ENCODE measurements at places on chromosomes 12 and 14. TPM values are rescaled to one million over a fixed set of nuclear protein-coding genes. Genes with fewer than 3 reads are reported as not detected.
A peak's percentile ranks its signal among the peaks of the same experiment; 100 is the strongest.

- H3K27ac ChIP-seq, result peak overlapping the region; percentile 96
- peak overlapping the region; percentile 99 for H3K4me3 ChIP-seq
- peaks cover 52% of the 10 kb centered on the region for H3K4me1 ChIP-seq
- no peak for DNase-seq
- H3K36me3 ChIP-seq, result no peaks in the 10 kb centered on the region
- no peaks in the 10 kb centered on the region for H3K27me3 ChIP-seq
Observed at GRCh38 chr12:6340032-6340638, 1.7 kb downstream of the TNFRSF1A start.

DNA sequence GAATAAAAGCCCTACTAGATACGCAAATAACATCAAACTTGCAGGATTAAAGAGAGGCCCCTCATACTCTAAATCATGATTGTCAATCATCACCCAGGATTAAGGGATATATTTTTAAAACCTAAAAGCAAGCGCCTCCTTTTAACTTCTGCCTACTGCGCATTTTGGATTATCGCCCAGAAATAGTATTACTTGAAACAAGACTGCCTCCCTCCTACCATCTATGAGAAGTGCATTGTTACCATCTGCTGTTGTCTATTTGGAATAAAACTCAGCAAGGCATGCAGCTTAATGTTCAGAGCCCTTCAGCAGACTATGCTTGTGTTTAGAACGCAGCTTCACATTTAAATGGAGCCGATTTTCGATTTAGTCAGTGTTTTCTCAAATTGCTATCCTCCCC, 79.6 kb downstream of the EXOC5 start:
- no peaks in the 10 kb centered on the region for H3K27me3 ChIP-seq
- H3K4me1 ChIP-seq, result no peaks in the 10 kb centered on the region
- H3K4me3 ChIP-seq, result no peak overlapping the region
- H3K27ac ChIP-seq, result no peak overlapping the region

The CYP46A1 gene
- 3.1 TPM for total RNA-seq

The NAB2 gene
- total RNA-seq, result 36.0 TPM

The RNASE3 gene
- total RNA-seq, result 0.81 TPM

The KRT78 gene
- total RNA-seq, result not detected

GRCh38 chr12:93379981-93380361, 2.2 kb downstream of the NUDT4 start:
- H3K36me3 ChIP-seq, result no peaks in the 10 kb centered on the region
- H3K4me1 ChIP-seq, result peaks cover 25% of the 10 kb centered on the region
- peak overlapping the region; percentile 93 for H3K27ac ChIP-seq
- peak overlapping the region; percentile 69 for H3K4me3 ChIP-seq
- no peak for DNase-seq

The SOAT2 gene
- total RNA-seq, result not detected

- no peaks in the 10 kb centered on the region for H3K27me3 ChIP-seq
- no peaks in the 10 kb centered on the region for H3K4me1 ChIP-seq
- no peak overlapping the region for H3K4me3 ChIP-seq
- DNase-seq, result no peak
Observed at GRCh38 chr12:69851976-69852375, 26.9 kb downstream of the MYRFL start.

DNA sequence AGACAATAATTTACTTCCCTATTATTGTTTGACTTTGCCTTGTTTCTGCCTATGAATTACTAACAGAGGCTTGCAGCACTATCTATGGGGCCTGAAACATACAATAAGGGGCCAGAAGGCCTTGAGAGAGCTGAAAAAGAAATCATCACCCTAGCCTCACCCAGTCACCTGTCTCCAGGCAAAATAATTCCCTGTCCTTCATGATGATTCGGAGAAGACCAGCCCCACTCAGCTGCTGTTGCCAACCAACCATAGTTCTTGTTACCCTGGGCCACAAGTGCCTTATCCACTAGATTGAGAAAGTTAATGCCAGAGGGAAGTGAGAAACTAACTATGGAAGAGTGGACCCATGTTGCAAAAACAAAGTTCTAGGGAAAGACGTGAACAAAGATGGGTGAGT, 97.1 kb downstream of the ARF6 start:
- H3K27me3 ChIP-seq, result no peaks in the 10 kb centered on the region
- H3K36me3 ChIP-seq, result no peaks in the 10 kb centered on the region
- H3K4me3 ChIP-seq, result no peak overlapping the region
- DNase-seq, result no peak

GRCh38 chr12:106647793-106648514, 65.2 kb downstream of the RFX4 start:
- H3K27me3 ChIP-seq, result peaks cover 8% of the 10 kb centered on the region
- H3K27ac ChIP-seq, result no peak overlapping the region
- no peak overlapping the region for H3K4me3 ChIP-seq
- no peaks in the 10 kb centered on the region for H3K36me3 ChIP-seq
- DNase-seq, result no peak

- no peaks in the 10 kb centered on the region for H3K4me1 ChIP-seq
- no peak for DNase-seq
- H3K27me3 ChIP-seq, result no peaks in the 10 kb centered on the region
- no peaks in the 10 kb centered on the region for H3K36me3 ChIP-seq
Observed at GRCh38 chr14:97705107-97705506, 907.9 kb downstream of the VRK1 start.

- peaks cover 10% of the 10 kb centered on the region for H3K4me1 ChIP-seq
- H3K36me3 ChIP-seq, result no peaks in the 10 kb centered on the region
- no peak overlapping the region for H3K27ac ChIP-seq
- DNase-seq, result no peak
- no peak overlapping the region for H3K4me3 ChIP-seq
- no peaks in the 10 kb centered on the region for H3K27me3 ChIP-seq
Observed at GRCh38 chr12:80776706-80777105, 60.0 kb downstream of the MYF5 start.

DNA sequence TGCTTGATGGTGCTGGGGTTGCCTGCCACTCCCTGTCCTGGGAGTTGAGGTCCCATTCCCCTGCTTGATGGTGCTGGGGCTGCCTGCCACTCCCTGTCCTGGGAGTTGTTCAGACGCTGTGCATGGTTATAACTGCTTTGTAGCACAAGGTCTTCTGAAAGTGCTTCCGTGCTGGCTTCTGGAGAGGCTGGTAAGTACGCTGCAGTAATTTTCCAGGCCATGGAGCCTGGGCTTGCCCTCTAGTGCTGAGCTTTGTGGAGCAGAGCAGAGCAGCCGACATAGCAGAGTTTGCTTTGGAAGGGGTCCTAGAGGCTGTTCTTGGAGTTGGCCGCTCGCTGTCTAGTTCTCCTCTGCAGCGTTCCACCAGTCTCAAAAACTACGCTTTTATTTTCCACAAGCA, 6.3 kb downstream of the B4GALNT3 start:
- H3K4me1 ChIP-seq, result peaks cover 16% of the 10 kb centered on the region
- no peaks in the 10 kb centered on the region for H3K36me3 ChIP-seq
- H3K27ac ChIP-seq, result peak overlapping the region; percentile 70

DNA sequence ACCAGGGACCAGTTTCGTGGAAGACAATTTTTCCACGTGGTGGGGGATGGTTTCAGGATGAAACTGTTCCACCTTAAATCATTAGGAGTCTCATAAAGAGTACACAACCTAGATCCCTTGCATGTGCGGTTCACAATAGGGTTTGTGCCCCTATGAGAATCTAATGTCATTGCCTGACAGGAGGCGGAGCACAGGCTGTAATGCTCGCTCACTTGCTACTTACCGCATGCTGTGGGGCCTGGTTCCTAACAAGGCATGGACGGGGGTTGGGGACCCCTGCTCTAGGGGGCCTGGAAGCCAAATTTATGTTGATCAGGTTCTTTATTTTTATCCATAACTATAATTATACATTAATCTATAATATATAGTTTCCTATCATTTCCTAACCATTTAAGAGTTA, 315.3 kb downstream of the MED13L start:
- H3K27ac ChIP-seq, result no peak overlapping the region
- H3K4me3 ChIP-seq, result no peak overlapping the region
- no peaks in the 10 kb centered on the region for H3K27me3 ChIP-seq
- DNase-seq, result no peak
- H3K36me3 ChIP-seq, result peaks cover 71% of the 10 kb centered on the region
- no peaks in the 10 kb centered on the region for H3K4me1 ChIP-seq

DNA sequence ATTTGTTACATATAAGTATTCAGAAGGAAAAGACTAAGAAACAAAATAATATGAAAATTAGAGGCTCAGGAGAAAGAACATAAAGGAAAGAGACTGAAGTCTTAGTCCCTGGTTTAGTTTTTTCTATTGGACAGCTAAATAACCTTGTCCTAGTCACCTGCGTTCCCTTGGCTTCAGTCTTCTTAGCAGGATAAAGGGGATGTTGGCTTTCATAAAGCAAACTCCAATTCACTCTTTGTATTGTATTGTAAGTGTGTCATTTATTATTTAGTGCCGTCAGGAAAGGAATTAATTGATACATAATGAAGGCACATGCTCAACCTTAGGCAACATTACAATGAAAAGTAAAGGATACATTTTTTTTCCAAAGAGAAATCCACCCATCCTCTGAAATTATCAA, 190.3 kb upstream of the PPFIA2 start:
- H3K27me3 ChIP-seq, result no peaks in the 10 kb centered on the region
- H3K4me1 ChIP-seq, result no peaks in the 10 kb centered on the region
- H3K4me3 ChIP-seq, result no peak overlapping the region
- DNase-seq, result no peak

GRCh38 chr14:99213101-99213500, 58.9 kb downstream of the BCL11B start:
- H3K36me3 ChIP-seq, result no peaks in the 10 kb centered on the region
- no peaks in the 10 kb centered on the region for H3K4me1 ChIP-seq
- H3K27ac ChIP-seq, result no peak overlapping the region

Measured in adrenal gland (tissue), 19 donors.